ENCODE measurements at places on chromosomes 3 and 15. TPM values are rescaled to one million over a fixed set of nuclear protein-coding genes. Genes with fewer than 3 reads are reported as not detected.

DNA sequence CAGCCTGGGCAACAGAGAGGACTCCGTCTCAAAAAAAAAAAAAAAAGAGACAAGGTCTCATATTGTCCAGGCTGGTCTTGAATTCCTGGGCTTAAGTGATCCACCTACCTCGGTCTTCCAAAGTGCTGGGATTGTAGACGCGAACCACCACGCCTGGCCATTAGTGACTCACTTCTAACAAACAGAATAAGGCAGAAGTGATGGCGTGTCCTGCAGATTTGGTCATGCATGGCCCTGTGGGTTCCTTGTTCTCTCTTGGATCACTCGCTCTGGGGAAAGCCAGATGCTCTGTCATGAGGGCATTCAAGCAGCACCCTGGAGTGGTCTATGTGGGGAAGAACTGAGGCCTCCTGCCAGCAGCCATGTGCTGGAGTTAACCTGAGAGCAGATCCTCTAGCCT lies 27.4 kb upstream of the TJP1 start:
- DNase-seq: no peak

GRCh38 chr3:71262364-71263265 lies 320.9 kb downstream of the FOXP1 start:
- no peak for DNase-seq

DNA sequence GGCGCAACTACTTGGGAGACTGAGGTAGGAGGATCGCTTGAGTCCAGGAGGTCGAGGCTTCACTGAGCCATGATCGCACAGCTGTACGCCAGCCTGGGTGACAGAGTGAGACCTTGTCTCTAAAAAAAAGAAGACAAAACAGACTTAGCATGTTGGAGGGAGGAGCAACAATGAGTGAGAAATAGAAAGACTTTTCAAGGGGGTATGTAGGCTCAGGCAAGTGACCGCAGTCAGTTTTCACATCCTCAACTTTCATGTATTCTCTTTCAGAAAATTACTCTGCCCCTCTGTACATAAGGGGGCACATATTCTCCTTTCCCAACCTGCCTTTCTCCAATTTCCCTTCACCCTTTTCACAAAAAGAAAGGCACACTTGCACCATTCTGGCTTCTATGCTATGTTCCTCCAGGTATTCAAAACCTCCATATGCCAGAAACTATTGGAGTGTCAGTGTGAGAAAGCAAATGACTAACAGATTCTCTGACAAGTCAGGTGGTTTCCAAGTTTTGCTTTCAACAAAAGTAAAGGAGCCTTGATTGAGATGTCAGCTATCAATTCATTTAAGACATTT lies 7.6 kb downstream of the NSUN3 start:
- no peak for DNase-seq

DNA sequence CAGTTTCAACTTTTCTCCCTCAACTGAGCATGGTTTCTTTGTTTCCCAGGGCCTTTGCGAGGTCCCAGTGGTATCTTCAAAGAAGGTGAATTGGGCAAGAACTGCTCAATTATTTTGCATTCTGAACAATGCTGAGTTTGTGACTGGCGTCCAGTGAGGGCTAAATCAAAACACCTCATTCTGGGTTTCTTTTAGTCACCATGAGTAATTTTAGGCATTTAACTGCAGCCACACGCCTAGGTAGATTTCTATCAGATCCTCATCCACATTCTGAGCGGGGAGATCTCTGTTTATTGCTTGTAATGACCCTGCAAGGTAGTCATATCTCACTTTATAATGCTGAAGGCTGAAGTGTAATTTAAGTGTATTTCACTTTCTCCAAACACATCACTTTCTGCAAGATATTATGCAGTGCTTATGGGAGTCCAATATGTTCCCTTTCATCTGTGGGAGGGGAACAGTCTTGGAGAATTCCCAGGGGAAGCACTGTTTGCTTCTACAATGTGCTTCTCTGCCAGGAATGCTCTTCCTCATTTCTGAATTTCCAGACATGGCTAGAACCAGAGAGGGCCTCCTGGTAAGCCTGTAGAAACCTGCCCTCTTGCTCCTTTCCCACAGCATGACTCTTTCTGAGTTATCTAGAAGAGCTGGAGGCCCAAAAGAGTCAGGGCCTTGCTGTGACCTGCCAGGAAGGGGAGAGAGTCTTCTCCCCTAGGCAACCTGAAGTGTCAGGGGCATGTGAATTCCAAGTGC lies 91.7 kb downstream of the FRMD4B start:
- DNase-seq: no peak

GRCh38 chr3:152235709-152236298 lies 32.9 kb upstream of the MBNL1 start:
- DNase-seq: no peak

DNA sequence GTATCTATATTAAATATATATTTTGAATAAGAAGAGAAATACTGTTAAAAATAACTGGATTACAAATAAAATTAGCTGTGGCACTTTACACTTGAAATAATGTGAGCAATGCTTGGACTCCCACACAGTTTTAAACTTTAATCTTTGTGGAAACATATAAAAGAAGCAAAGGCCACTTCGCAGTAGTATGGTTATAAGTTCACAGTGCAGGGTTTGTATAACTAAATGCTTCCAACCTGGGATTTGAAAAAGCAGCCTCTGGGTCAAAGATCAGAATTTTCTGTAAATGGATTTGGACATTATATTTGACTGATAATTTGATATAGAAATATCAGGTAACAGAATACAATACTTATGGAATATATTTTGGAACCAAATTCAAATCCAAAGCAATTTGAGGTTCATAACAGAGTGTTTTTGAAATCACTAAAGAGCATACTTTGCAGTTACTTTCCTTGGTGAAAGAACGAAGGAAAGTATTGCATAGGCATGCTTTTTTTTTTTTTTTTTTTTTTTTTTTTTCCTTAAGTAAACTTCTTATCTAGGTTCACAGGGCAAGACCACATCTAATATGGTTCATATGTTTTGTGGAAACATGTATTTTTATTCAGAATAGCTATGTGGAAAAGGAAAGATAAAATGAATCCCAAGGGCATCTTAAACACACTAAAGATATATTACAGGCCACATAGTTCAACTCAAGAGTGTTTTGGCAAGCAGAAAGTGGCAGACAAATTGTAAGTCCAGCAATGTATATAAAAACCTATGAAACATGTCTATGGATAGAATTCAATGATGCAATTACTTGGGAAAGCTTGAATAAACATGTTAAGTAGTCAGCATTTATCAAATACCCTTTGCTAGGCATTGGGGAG lies 47.1 kb upstream of the SGO1 start:
- no peak for DNase-seq

GRCh38 chr15:90618330-90619125 lies 88.8 kb downstream of the CRTC3 start:
- DNase-seq: no peak

GRCh38 chr3:134029734-134030378 lies at the start of gene SLCO2A1:
Gene SLCO2A1, minus strand, starts transcription at chr3:134029925. Its CDS starts 123 bp downstream, at chr3:134029802.
- DNase-seq: no peak

GRCh38 chr15:57288926-57289580 lies 87.3 kb upstream of the CGNL1 start:
- no peak for DNase-seq

DNA sequence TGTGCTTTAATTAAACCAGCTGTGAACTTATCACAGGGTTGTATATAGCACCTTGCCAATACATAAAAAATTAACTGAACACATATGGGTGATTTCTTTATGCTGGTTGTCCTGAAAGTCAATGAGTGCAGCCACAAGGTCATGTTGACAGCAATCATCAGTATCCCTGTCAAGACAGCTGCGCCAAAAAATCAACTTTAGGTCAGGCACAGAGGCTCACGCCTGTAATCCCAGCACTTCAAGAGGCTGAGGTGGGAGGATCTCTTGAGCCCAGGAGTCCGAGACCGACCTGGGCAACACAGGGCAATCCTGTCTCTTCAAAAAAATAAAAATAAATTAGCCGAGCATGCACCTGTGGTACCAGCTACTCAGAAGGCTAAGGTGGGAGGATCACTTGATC lies 707.3 kb downstream of the SI start:
- DNase-seq: no peak

DNA sequence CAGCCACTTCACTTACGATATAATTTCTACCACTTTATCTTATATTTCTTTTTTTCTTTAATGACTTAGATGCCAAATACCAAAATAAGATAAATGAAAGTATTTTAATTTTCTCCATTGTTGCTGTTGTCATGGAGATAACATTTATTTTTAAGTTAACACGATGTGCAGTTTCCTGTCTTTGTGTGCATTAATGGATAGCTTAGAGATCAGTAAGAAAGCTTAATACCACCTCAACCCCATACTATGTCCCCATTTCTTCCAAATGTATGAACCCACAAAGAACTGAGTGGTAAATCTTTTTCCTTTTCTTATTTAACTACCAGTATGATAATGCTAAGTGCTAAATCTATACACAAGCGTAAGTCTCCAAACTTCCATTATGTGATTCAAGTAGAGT lies 17.1 kb downstream of the PCNP start:
- DNase-seq: no peak

GRCh38 chr3:149247929-149248691 lies 26.5 kb upstream of the CP start:
- DNase-seq: no peak

DNA sequence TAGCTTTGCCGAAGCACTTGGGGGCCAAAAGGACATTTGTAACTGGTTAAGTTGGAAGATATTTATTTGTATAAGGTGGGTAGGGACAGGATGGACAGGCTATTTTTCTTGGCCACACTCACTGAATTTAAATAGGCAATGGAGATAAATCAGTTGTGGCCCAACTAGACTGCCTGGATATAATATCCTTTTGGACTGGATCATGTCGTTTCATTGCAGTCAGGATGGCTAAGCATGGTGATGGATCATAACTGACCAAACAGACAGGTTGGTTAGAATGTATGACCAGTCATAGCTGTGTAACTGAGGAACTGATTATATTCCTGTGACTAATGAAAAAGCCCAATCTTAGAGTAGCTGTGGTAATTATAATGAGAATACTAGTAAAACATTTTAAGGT lies 284.0 kb downstream of the LPP start:
- no peak for DNase-seq

GRCh38 chr15:93610944-93611343 lies 521.9 kb upstream of the RGMA start:
- DNase-seq: no peak

- no peak for DNase-seq
Observed at GRCh38 chr3:42658771-42659390, 5.4 kb downstream of the ZBTB47 start.

DNA sequence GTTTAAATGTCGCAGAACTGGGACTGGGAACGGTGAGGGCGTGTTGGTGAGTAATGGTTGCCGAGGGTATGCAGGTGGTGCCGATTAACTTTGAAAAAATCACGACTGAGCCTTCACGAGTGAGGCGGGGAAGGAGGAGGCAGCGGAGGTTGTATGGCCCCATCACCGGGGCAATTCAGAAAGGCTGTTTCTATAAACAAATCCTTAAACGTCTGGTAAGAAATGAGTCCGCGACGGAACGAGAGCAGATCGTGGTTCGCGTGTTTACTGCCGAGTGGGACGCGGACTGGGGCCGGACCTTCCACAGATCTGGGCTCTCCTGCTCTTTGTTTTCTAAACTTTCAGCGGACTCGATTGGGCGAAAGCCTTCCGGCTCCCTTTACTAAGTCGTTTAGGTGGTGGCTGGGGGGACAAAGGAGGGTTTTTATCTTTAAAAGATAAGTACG lies 2.7 kb downstream of the IGF1R start:
- DNase-seq: no peak

GRCh38 chr3:148896062-148896461 lies 31.0 kb downstream of the CPA3 start:
- no peak for DNase-seq

DNA sequence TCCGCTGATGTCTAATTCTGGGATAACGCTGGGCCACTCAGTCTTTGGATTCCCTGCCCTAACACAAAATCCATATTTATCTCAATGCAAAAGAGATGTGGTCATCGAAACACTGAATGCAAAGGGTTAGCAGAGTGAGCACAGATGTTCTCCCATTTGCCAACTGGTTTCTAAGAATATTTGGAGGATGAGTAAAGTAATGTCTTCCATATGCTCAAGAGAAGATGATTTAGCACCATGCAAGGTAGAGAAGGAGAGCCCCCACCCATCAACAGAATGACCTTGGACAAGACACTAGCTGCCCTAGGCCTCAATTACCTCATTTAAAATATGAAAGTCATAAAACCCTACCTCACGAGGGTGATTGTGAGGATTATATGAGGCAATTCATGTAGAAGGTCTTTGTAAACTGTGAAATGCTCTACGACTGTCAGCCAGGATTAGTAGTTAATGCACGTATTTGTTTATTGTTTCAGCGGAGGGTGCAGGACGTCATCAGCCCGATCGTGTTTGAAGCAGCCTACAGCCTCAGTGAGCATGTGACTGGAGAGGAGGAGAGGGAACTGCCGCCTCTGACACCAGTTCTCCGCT lies 232.9 kb upstream of the CTDSPL start:
- no peak for DNase-seq

- no peak for DNase-seq
Observed at GRCh38 chr15:40843261-40843884, 475 bp upstream of the SPINT1 start.

DNA sequence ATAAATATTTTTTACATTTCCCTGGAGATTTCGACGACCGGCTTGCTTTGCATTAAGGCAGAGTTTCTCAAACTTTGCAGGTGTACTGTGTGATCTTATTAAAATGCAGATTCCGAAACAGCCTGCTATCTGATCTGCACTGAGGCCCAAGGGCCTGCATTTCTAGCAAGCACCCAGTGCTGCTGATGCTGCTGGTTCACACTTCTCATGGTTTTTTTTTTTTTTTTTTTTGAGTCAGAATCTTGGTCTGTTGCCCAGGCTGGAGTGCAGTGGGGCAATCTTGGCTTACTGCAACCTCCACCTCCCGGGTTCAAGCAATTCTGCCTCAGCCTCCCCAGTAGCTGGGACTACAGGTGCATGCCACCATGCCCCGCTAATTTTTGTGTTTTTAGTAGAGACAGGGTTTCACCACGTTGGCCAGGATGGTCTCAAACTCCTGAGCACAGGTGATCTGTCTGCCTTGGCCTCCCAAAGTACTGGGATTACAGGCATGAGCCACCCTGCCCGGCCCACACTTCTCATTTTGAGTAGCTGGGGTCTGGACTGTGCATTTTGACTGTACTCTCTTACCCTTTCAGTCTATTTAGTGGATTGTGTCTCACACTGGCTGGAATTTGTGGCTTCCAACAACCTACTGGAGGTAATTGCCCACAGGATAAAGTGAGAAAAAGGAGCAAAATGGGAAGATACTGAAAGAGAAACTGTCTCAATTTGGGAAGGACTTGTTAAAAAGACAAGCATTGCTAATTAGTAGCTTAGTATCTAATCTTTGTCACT lies 94.1 kb downstream of the ITPR1 start:
- no peak for DNase-seq

- DNase-seq: peak; percentile 62
Observed at GRCh38 chr3:150061288-150062024, 90.8 kb upstream of the PFN2 start.

Gene IQCH
- 1.0 TPM for total RNA-seq

Gene PAK6
- total RNA-seq: 3.0 TPM

Gene RETNLB
- total RNA-seq: not detected

Gene LRRN1
- 12.6 TPM for total RNA-seq

Gene ATP13A5
- not detected for total RNA-seq

Gene LAMB2
- total RNA-seq: 220 TPM

Gene ATP8B4
- total RNA-seq: 1.8 TPM

Gene NMNAT3
- total RNA-seq: 8.9 TPM

Gene MAP6D1
- 7.3 TPM for total RNA-seq

Gene ISLR
- 18.0 TPM for total RNA-seq

Gene RGMA
- 66.6 TPM for total RNA-seq

Gene NPTN
- total RNA-seq: 33.2 TPM

Gene SLC22A13
- 0.29 TPM for total RNA-seq

Gene SLC2A2
- not detected for total RNA-seq

Gene PHLDB2
- 6.1 TPM for total RNA-seq

Gene DUOX1
- 0.64 TPM for total RNA-seq

Gene GASK1A
- total RNA-seq: 3.2 TPM

Gene ADIPOQ
- 0.97 TPM for total RNA-seq

Gene CHRNA5
- total RNA-seq: 4.4 TPM

Measured in psoas muscle (tissue), 8 donors.